ENCODE measurements at places on chromosomes 3 and 15.

DNA sequence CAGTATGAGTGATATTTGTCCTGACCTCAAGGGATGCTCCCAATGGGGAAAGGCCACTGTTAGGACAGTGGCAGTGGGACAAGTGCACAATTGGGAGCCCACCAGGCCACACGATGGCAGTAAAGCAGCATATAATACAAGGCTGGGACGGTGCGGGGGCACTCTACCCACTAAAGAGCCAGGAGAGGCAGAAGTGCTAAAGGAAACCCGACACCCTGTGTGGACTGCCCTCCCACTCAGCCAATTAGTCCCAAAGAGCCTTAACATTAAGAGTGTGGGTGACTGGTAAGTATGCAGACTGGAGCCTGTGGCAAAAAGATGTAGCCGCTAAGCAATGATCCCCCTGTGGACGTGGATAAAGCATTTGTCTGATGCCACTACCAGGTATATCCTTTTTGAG, 8.2 kb upstream of the ZNF589 start:
- peak; percentile 77 for DNase-seq

- DNase-seq: no peak
Observed at GRCh38 chr3:158492685-158493084, 78.3 kb upstream of the MLF1 start.

DNA sequence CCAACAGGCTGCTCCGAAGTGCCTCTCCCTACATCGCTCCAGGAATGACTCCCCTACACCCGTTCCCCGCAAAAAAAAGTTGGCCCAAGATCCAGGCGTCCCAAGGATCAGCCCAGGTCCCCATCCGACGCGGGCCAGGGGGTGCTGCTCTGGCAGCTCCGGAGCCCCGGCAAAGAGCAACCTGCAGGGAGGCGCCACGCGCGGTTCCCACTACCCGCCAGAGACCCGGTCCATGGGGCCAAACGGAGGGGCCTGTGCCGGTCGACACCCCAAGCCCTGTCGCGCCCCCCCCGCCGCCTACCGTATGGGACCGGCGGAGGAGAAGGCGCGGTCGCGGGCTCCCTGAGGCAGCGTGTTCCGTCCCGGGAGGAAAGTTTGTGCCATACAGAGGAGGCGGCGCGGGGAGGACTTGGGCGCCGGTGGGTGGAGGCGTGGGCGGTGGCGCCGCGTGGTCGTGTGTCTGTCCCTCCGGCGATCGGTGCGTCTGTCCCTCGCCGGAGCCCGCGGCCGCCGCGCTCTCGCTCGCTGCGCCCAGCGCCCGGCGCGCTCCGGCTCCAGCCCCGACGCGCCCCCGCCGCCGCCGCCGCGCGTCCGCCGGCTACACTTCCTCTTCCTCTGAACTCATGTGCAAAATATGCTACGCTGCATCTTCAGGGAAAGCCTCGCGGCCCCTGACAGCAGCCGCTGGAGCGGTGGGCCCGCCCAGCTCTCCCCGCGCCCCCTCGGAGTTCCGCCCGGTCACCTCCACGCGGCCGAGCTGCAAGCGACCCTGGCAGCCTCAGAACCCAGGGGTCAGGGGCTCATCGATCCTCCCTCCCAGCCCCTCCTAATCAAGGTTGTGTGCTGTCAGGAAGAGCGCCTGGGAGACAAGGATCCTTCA, at the start of gene RFTN1:
Gene RFTN1 (minus strand): TSS at position 559 of the 880 bp plus-strand sequence. CDS start 19,830 bp downstream, outside the sequence.
- DNase-seq: no peak

GRCh38 chr3:11588755-11589154, 55.0 kb downstream of the VGLL4 start:
- no peak for DNase-seq

- DNase-seq: no peak
Observed at GRCh38 chr3:126459111-126459762, 16.5 kb downstream of the ZXDC start.

DNA sequence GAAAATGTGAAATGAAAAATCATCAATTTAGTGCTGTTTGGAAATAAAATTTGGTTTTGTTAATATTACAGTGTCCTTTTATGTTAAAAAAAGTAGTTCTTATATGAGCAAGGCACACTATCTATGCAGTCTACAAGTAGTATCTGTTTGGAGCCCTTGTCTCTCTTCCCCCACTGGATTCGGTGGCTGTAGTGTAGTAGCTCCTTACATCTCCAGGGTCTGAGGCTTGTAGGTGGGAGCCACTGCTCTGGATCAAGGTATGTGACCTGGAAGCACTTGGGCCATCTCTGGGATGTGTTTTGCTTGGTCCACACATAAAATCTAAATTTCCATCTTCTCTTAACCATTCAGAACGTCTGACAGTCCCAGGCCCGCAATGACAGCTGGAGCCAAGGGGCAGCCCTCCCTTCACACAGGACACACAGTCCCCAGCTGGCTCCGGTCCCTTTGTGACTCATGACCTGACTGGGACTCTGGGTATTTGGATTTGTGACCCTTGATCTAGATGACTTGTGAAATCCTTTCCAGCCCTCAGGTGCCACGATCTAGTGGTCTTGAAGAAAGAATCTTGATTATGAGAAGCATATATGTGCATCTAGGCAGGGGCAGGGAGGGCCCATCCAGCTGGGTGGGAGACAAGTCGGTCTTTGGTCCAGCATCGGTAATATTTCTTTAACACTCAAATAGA, 80.0 kb downstream of the USP13 start:
- no peak for DNase-seq

DNA sequence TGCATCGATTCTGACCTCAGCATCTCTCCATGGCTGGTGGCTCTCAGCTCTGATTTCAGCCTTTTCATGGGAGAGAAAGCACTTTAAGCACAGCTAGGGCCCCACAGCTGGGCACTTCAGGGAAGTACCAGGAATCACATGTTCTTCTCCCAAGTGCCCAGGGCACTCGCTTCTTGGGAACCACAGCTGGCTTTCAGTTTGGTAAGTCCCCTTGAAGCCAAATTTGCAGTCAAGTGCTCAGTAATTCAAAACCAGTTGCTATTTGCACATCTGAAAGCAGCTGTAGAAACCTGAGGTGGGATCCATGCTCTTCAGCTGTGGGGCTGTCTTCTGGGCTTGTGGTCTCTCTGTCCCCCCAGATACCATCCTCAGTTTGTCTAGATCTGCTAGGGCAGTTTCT, 12.8 kb downstream of the GABRA5 start:
- DNase-seq: no peak

DNA sequence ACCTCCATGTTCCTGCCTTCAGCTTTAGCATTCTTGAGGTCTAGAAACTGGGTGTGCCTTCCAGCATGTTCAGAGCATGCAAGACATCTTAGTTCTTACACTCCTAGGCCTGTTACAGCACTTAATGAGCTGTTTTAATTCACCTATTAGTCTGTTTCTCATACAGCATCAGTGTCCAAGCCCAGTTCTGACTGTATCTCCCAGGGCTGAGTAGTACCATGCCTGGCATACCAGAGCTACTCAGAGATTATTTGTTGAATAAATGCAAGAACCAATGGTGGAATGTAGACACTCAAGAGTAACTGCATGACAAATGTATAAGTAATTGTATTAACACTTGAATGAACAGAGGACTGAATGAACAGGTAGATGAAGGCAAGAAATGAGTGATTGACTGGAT, 61.8 kb upstream of the SCN5A start:
- no peak for DNase-seq

- DNase-seq: no peak
Observed at GRCh38 chr3:89795506-89795905, 688.1 kb downstream of the EPHA3 start.

DNA sequence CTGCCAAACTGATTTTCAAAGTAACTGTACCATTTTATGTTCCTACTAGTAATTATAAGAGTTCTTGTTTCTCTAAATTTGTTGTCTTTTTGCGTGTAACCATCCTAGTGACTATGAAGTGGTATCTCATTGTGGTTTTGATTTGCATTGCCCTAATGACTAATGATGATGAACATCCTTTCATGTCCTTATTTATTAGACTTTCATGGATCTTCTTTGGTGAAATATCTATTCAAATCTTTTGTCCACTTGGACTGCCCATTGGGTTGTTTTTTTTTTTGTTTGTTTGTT, 3.6 kb downstream of the OXSR1 start:
- DNase-seq: no peak

GRCh38 chr15:27401471-27401870, 430.5 kb downstream of the GABRG3 start:
- no peak for DNase-seq

GRCh38 chr3:9676785-9677184, 26.8 kb upstream of the CPNE9 start:
- DNase-seq: no peak

DNA sequence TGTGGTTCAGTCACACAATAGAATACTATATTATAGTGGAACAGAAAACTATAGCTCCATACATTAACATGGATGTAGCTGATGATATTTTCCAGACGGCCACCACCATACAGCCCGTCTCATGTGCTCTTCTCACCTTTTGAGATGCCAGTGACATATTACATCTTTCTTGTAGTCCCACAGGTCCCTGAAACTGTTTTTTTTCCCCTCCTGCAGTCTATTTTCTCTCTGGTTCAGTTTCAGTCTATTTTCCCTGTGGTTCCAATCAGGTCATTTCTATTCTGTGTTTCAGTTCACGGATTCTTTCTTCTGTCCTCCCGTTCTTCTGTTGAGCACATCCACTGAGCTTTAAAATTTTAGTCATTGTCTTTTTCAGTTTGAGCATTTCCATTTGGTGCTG, 72.2 kb downstream of the PPCDC start:
- no peak for DNase-seq

DNA sequence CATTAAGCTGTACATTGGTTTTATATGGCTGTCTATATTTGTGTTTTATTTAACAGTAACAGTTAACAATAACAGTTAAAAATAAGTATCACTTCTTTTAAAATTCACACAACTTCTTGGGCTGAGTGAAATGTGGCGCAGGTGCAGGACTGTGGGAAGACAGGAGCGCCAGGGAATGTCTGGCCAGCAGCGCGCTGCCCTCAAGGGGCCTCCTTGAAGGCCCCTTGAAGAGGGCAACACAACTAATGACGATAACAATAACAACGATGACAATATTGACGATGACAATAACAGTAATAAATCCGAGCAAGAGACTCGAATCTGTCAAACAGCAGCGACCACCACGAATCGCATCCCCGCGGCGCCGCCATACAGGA, 411 bp upstream of the PPP2R3A start:
- DNase-seq: no peak

DNA sequence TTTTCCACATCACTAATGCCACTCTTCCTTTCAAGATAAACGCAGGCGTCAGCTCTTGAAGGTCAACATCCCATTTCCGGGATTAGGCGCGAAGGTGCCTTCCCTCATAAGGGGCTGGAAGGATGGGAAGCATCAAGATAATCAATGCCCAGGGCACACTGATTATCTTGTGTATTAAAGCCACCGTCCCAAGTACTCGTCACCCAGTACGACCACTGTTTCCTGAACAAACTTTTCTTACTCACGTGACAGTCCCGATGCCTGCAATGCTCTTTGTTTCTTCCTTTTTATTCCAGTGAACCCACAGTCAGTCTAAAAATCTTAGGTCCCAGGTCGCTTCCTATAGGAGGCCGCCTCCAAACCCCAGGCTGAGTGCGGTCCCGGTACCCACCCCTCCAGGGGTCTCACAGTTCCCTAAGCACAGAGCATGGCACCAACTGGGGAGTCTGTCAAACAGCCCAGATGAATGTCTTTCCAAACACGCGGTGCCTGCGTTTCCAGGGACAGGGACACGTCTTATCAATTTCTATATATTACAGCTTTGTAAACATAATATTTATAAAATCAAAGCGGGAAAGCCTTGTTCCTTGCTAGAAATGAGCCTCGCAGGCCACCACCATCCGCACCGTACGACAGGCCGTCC, 589 bp downstream of the ANAPC13 start:
- DNase-seq: no peak

DNA sequence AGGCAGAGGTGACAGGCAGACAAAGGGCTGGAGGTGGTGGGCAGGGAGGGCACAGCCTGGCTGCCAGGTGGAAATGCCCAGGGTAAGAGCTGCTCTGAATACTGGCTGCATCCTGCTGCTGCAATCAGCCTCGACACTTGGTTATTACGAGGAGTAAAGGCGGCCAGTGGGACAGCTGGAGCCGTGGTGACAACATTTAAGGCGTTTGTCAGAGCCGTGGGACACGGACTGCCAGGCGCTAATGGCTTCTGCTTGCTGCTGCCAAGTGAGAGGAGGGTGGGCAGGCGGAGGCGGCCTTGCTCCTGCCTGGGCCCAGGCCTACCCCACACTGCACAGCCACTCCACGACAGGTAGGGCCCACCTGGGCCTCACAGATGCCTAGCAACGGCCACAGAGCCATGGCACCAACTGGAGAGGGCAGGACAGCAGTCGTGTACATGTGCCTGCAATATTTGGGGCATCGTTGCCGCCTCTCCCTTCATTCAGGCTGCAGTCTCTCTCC, 49.2 kb upstream of the TMEM115 start:
- no peak for DNase-seq

DNA sequence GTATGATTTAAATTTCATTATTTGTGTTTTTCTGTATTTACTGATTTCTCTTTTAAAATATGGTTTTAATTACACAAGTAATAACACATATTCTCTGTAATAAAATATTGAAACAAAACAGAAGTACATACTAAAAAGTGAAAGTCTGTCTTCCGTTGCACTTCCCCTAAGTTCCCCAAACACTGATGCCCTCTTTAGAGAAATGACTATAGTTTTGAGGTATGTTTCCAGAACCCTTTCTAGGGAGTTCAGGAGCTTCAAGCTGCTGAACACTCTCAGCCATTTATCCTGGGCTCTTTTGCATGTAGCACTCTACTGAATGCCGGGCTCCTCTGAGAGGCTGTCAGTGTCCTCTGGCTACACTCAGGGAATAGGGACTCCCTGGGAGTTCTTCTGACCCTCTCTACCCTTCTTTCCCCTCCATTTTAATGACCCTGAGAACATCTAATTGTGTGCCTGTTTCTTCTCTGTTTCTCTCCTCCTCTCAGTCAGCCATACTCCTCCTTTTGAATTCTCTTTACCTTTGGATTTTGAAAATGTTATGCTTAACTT, 60.4 kb upstream of the KCNAB1 start:
- DNase-seq: no peak

DNA sequence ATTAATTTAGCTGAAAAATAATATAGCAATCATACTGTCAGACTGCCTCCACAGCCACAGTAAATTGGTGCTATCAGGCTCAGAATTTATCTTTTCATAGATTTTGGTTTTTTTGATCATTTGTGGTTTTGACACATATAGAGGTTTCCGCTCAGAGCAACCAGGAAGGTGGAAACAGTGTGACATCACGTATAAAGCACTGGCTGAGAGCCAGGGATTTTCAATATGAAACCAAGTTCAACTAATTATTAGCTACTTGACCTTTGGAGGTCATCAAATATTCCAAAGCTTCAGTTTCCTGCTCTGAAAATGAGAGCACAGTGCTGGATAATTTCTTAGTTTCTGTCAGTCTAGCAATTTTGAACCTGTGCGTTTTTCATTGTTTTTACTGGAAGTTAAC, 433.8 kb upstream of the SUCLG2 start:
- DNase-seq: no peak

DNA sequence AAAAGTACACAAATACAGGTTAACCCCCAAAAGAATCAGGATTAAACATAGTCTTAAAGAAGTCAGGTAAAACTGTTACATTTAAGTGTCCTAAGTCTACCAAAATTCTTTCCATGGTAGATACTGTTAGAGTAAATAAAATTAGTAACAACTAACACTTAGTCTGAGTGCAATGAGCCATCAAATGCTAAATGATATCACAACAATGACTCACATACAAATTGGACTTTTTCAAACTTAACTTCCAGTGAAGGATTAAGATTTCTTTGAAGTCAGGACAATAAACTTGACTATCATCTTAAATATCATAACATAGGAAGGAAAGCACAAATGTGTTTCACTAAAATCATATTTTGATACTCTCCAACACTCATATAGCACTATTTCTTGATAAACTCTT, 43.9 kb downstream of the ZNF148 start:
- no peak for DNase-seq

- DNase-seq: no peak
Observed at GRCh38 chr15:29925227-29926082, 103.2 kb upstream of the TJP1 start.

All from substantia nigra (tissue), 51 donors.